ENCODE measurements at places on chromosomes 4 and X.

DNA sequence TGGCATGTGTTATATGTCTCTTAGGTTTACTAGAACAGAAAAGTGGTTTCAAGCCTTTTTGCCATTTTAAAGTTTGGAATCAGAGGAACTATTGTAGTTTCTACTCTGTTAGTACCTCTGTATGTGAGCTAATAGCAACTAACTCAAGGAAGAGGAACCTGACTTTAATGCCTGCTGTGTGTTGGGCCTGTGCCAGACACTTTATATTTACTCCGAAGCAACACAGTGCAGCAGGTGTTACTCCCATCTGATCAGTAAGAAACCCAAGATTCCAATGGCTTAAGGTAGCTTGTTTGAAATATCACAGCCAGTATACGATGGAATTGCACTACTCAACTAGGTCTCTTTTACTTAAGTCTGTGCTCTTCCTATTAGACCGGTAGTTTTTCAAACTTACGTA is 79.2 kb downstream of the USP9X start:
- DNase-seq, result no peak

DNA sequence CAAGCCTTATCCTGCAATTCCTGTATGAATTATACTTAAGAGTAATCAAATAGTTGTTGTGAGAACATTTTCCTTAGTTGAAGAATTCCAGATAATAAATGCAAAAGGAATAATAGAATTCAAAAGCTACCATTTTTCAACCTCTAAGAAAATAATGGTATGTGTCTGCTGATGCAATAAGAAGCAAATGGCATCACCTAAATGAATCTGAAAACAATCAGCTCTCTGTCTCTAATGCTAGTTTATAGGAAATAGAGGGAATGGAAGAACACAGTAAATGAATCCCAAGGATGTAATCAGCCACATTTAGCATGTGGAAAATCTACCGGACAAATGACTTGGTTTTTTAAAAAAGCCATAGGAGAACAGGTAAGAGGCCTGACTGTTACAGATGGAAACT is 115.1 kb downstream of the DCHS2 start:
- no peak for DNase-seq

GRCh38 chr4:88078579-88078978 is 71.1 kb downstream of the PKD2 start:
- DNase-seq, result no peak

DNA sequence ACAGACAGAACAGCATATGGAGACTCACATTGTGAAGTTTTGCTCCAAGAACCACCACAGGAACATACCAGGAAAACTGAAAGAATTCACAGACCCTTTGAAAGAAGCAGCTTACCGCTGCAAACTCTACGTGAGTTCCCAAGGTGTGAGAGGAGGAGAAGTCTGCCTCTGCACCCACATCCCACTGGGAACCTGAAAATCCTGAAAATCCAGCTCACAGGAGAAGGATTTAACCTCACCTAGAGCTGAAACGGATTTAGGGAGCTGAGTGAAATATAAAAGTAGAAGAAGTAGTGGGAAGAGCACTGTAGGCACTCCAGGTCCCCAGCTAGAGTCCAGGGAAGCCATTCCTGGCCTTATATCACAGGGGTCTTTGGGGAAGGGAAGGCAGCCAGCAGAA is 80.0 kb downstream of the FHIP1A start:
- no peak for DNase-seq

- DNase-seq, result no peak
These were observed 25.0 kb downstream of the FLNA start for GRCh38 chrX:154349359-154349935.

- no peak for DNase-seq
These were observed 75.7 kb upstream of the ARHGAP24 start for GRCh38 chr4:85399270-85399669.

- DNase-seq, result no peak
These were observed 32.4 kb upstream of the HMX1 start for GRCh38 chr4:8904041-8904501.

GRCh38 chrX:12411831-12412230 is 273.6 kb downstream of the FRMPD4 start:
- DNase-seq, result no peak

GRCh38 chr4:158442736-158443135 is 78.9 kb upstream of the RXFP1 start:
- DNase-seq, result no peak

DNA sequence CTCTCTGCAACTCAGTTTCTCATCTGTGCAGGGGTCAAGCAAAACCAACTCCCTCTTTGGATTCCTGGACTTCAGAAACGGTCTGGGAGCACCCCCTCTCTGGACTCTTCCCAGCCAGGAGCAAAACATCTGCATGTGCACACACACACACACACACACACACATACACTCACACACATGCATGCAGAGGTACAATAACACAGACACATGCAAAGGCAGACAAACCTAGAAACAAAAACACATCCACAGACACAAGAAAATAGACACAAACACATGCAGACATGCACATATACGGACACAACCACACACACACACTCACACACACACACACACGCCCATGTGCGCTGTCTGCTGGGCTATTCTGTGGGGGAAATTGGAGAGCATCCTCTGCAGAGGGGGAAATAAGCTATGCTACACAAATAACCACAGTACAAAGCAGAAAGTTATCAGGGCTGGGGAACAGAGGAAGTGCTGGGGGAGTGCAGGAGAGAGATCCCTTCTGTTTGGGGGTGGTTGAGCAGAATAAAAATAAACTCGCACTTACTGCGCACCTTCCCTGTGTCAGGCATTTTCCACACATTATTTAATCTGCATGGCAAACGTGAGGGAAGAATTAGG is 19.9 kb downstream of the IQSEC2 start:
- no peak for DNase-seq

DNA sequence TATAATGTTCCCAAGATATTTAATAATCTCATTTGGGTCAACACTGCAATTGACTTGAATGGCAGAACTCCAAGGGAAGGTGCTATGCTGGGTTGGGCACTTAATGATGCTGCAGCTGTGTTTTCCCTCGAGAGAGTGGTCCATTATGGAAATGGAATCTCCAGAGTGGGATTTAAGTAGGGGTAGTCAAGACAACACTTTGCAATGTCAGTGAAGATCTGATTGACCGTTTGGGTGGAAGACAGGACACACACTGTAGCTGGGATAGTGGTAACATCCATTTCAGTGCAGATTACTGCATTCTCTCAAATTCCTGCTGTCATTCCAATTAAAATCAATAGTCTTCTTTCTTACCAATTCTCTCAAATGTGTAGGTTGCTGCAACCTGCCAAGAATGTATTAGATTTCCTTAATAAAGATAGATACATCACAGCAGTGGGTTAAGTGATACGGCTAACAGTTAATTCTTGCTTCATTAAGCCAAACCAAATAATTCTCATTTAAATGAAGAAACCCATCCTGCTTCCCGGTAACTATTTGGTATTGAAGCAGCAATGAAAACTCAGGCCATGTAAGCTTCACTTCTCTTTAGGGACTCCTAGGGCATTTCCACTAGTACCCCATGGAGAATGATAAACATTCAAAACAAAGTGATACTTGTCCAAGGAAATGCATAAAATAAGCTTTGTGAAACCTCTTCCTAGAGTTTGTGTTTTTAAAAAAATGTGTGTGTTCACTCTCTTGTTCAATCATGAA is 40.5 kb upstream of the RASGEF1B start:
- no peak for DNase-seq

- no peak for DNase-seq
These were observed 1348.8 kb downstream of the STIM2 start for GRCh38 chr4:28209371-28209924.

GRCh38 chr4:176883681-176884418 is 91.1 kb upstream of the VEGFC start:
- DNase-seq, result no peak

DNA sequence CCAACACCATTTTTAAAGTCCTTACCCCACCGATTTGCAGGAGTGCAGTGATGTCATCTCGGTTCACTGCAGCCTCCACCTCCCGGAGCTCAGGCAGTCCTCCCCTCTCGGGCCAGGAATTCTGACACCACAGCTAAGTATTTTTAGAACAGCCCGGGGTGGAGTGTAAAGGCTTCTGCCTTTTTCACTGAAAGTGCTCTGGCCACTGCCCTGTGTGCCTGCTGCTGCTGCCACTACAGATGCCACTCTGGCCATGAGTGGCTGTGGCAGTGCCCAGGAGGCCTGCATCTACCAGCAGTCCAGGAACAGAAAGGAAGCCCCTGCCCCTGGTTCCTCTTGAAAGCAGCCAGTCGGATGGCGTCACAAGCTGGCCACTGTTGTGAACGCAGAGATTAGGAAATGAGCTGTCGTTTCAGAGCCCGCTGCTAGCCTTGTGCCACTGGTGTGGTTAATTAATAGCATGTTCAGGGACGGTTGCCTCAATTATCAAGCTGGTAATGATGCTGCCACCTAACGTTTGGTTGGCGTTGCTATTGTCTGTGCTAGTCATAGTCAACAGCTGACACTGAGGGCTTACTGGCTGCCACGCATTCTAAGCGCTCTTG is 23.6 kb upstream of the TBC1D14 start:
- peak; percentile 34 for DNase-seq

- DNase-seq, result no peak
These were observed 59.4 kb downstream of the TSC22D3 start for GRCh38 chrX:107716118-107716684.

DNA sequence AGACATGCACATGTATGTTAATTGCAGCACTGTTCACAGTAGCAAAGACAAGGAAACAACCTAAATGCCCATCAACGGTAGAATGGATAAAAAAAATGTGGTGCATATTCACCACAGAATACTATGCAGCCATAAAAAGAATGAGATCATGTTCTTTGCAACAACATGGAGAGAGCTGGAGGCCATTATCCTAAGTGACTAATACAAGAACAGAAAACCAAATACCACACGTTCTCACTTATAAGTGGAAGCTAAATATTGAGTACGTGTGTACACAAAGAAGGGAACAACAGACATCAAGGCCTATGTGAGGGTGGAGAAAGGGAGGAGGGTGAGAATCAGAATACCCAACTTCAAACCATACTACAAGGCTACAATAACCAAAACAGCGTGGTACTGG is 17.4 kb upstream of the LNX1 start:
- no peak for DNase-seq

DNA sequence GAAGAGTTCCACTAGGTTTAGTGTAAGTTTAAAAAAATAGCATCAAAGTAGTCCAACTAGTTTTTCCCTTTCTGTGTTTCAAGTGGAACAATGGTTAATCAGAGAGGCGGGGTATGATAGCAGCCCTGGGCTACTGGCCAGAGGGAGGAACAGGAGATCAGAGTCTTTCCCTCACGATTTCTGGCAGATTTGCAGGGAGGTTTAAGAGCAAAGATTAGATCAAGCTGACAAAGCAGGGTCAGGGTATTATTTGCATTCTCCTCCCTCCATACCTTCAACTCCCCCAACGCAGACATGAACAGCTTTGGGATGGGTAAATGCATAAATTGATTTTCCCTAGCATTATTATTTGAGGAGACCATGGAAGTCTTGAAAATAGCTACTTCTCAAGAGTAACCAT is 277.6 kb upstream of the DIAPH2 start:
- no peak for DNase-seq

DNA sequence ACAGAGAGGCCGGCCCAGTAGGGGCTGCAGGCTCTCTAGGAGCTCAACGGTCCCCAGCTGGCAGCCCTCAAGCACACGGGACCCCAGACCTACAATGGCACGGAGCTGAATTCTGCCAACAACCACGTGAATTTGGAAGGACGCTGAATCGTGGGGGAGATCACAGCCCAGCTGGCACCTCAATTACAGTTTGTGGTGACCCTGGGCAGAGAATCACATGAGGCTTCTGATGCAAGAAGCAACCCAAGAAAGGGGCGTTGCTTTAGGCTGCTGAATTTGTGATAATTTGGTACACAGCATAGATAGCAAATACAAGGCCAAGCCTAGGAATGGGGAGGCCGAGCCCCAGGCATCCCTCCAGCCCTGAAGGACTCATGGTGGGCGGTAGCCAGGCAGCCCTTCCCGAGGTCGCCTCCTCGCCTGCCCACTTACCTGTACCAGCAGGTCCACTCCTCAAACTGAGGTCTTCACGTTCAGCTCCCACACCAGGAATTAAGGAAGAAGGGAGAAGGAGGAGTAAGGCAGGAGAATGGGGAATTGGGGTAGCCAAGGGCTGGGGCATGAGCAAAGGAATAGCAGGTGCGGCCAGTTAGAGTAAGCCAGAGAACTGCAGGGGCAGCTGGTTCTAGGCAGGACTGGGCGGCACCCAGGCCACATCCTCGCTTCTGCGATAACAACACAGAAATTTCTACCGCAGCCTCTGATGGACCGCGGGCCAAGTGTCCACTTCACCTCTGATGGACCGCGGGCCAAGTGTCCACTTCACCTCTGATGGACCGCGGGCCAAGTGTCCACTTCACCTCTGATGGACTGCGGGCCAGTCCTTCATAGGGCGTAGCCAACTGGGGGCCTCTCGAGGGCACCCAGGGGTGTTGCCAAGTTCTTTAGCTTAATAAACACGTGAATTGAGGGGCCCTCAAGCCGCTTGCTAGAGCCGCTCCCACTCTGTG is 23.4 kb upstream of the HTRA3 start:
- no peak for DNase-seq

- no peak for DNase-seq
These were observed 649.5 kb upstream of the ATOH1 start for GRCh38 chr4:93179044-93179443.

- no peak for DNase-seq
These were observed 37.0 kb downstream of the HPGDS start for GRCh38 chr4:94305466-94306225.

- DNase-seq, result no peak
These were observed 103.0 kb downstream of the PPP3CA start for GRCh38 chr4:101244349-101244748.

GRCh38 chr4:137387924-137388323 is 144.4 kb downstream of the PCDH18 start:
- no peak for DNase-seq

GRCh38 chr4:145553375-145553774 is 65.8 kb upstream of the MMAA start:
- no peak for DNase-seq

- DNase-seq, result no peak
These were observed 26.4 kb upstream of the ARSJ start for GRCh38 chr4:114005569-114006442.

GRCh38 chr4:178611062-178611461 is 1168.8 kb upstream of the AGA start:
- no peak for DNase-seq

DNA sequence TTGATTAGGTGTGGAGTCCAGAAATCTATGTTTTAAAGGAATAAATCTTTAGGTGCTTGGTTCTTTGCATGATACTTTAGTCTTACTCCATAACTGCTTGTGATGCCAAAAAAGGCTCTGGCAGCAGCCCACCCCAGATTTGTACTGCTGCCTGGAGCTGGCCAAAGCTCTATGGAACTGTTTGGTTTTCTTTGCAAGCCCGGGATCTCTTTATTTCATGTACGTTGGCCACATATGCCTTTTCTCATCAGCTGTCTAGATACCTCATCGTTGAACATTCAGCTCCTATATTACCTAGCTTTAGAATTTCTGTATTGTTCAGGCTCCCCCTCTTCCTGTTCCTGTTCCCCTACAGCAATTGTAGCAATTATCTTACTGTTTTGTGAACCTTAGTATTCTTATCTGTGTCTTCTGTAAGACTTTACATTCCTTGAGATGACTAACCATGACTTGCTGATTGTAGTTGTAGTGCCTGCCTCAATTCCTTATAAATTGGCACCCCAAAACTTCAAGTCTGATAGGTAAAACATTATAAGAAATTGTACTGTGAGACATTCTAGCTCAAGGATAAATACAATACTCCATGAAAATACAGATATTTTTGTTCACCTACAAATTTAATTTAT is 199.4 kb upstream of the GPRIN3 start:
- no peak for DNase-seq

Data from GM12878 (cell line).